ENCODE measurements at places on chromosomes 12 and 14.

GRCh38 chr12:1638203-1638602 is 9.2 kb downstream of the WNT5B start:
- no peak for DNase-seq

DNA sequence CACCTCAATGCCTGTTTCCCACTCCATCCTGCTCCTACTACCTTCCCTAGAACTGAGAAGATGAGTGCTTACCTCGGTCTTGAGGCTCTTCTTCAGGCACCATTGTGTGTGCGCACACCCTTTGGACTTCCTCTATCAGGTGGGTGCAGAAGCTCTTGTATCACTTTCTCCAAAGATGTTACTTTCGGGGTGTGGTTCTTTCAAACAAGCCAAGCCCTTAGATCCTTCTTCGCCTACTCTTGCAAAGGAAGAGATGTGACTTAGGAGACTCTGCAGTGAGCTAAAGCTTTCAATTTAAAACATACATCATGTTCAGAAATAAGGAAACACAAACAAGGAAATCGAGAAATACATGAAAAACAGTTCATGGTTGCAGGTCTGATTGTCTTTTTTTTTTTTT is at the start of gene CLEC4C:
Gene CLEC4C (minus strand): TSS at position 130 of the 400 bp plus-strand sequence. CDS start 27 bp downstream, at position 103.
- DNase-seq, result no peak

DNA sequence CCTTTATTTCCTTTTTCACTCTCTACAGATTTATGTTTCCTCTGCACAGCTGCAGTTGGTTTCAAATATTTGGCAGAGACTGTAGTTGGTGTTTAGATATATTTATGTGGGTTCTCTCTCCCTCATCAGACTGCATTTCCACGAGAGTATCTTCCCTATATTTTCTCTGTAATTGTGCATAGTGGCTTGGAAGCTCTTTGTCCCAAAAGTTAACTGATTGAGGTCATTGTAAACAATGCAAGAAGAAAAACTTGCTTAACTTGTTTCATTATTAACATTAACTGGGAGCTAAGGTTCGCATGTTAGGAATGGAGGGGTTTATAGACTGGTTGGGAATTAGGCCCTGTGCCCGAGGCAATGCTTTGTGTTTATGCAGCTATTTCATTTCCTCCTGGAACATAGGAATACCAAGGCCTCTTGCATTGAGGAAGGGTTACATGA is 216.9 kb upstream of the HMGA2 start:
- no peak for DNase-seq

DNA sequence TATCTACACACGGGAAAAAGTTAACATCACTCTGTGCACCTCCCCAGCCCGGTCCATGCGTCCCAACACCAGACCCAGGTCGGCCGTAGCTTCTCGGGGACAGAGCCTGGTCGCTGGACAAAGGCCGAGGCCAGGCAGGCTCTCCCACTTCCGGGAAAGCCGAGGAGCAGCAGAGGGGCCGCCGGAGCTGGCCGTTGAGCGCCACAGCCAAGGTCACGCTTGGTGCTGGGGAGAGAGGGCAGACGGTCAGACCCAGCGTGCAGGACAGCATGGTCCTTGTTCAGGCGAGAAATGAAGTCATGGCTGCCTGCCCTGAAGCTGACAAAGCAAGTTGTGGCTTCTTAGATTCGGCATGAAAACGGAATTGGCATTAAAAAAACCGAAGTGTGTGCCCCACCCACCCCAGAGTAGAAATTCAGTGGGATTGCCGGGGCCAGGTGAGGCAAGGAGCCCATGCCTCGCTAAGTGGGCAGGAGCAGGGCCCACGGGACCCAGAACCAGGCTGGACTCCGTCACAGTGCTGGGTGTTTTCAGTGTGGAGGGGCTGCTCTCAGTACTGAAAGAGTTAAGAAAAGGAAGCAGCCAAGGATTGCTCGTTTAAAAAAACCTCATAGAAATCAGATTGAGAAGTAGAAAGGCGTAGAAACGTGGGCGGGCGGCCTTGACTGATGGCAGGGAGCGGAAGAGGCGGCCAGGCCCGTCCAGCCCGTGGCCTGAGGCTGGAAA is 4.3 kb downstream of the ARL6IP4 start:
- DNase-seq, result no peak

- DNase-seq, result no peak
Observed at GRCh38 chr12:71063087-71063486, 94.7 kb downstream of the TSPAN8 start.

All from NCI-H2029 treated with DMSO at 0.1 percent for 48 hours (cell line).